Common myeloid progenitor, CD34-positive (primary cell): ENCODE measurements at places on chromosomes 6 and 20.

- H3K27ac ChIP-seq, result no peak within 1 kb of the TSS
- peaks cover 29% of the 10 kb centered on the region for H3K36me3 ChIP-seq
- peaks cover 7% of the 10 kb centered on the region for H3K4me1 ChIP-seq
- peak; percentile 23 for DNase-seq
- peaks cover 16% of the 10 kb centered on the region for H3K27me3 ChIP-seq
- H3K4me3 ChIP-seq, result peak within 1 kb of the TSS; percentile 55
Measured at GRCh38 chr6:42960243-42961019, at the start of gene GNMT. GNMT (plus strand) TSS chr6:42960754; CDS start chr6:42960768, 14 bp downstream.

GRCh38 chr6:157240960-157241311 lies 82.4 kb downstream of the TMEM242 start:
- peaks cover 16% of the 10 kb centered on the region for H3K27me3 ChIP-seq
- no peak overlapping the region for H3K27ac ChIP-seq
- no peaks in the 10 kb centered on the region for H3K36me3 ChIP-seq
- no peaks in the 10 kb centered on the region for H3K4me1 ChIP-seq
- DNase-seq, result no peak

GRCh38 chr6:164336455-164336854 lies 921.9 kb downstream of the QKI start:
- H3K4me1 ChIP-seq, result no peaks in the 10 kb centered on the region
- no peaks in the 10 kb centered on the region for H3K36me3 ChIP-seq
- no peak overlapping the region for H3K4me3 ChIP-seq
- H3K27me3 ChIP-seq, result no peaks in the 10 kb centered on the region

DNA sequence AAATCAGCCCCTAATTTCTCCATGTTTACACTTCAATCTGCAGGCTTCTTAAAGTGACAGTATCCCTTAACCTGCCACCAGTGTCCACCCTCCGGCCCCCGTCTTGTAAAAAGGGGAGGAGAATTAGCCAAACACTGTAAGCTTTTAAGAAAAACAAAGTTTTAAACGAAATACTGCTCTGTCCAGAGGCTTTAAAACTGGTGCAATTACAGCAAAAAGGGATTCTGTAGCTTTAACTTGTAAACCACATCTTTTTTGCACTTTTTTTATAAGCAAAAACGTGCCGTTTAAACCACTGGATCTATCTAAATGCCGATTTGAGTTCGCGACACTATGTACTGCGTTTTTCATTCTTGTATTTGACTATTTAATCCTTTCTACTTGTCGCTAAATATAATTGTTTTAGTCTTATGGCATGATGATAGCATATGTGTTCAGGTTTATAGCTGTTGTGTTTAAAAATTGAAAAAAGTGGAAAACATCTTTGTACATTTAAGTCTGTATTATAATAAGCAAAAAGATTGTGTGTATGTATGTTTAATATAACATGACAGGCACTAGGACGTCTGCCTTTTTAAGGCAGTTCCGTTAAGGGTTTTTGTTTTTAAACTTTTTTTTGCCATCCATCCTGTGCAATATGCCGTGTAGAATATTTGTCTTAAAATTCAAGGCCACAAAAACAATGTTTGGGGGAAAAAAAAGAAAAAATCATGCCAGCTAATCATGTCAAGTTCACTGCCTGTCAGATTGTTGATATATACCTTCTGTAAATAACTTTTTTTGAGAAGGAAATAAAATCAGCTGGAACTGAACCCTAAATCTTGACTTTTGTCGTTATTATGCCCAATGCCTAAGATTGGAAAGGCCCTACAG lies 4.5 kb downstream of the SOX4 start:
- no peaks in the 10 kb centered on the region for H3K36me3 ChIP-seq
- DNase-seq, result peak; percentile 27
- H3K27ac ChIP-seq, result peak overlapping the region; percentile 85
- H3K4me1 ChIP-seq, result peaks cover 27% of the 10 kb centered on the region

DNA sequence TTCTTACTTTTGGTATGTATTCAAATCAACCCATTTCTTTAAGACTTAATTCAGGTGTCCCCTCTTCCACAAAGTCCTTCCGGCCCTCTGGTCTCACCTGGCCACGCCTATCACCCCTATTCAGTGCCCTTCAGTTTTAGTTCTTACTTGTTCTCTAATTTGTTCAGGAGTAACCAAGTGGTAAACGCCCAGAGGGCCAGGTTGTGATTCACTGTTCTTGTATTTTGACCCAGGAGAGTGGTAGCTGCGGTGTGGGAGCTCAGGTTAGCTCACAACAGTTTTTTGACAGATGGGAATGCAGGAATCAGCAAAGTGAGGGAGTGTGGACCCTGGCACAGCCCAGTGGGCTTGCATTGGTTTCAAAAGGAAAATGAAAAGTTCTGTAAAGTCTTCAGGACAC lies 81.7 kb upstream of the RIPOR2 start:
- H3K4me1 ChIP-seq, result peaks cover 19% of the 10 kb centered on the region
- no peaks in the 10 kb centered on the region for H3K27me3 ChIP-seq
- peaks cover 6% of the 10 kb centered on the region for H3K36me3 ChIP-seq
- no peak overlapping the region for H3K4me3 ChIP-seq
- DNase-seq, result no peak

- H3K4me3 ChIP-seq, result no peak overlapping the region
- H3K4me1 ChIP-seq, result no peaks in the 10 kb centered on the region
- H3K36me3 ChIP-seq, result peaks cover 3% of the 10 kb centered on the region
- no peak for DNase-seq
- no peaks in the 10 kb centered on the region for H3K27me3 ChIP-seq
Measured at GRCh38 chr6:151442371-151442770, 9.6 kb downstream of the RMND1 start.

DNA sequence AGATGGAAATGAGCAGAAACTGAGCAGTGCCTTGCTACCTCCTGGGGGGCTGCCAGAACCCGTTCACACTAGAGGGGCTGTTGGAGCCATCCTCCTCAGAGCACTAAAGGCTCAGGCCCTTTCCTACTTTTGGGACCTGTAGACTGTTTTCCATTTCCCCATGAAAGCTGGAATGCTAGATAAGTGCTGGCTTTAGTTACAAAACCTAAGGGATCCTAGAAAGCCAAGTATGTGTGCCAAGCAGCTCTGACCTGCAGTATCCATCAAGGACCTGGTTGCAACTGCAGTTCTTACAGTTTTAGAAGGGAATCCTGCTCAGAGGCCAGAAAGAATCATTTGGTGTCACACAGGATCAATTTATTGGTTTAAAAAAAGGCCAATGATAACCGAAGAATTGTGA lies 176.7 kb upstream of the COL21A1 start:
- DNase-seq, result no peak
- no peak overlapping the region for H3K27ac ChIP-seq

GRCh38 chr20:7375905-7376304 lies 564.4 kb downstream of the HAO1 start:
- DNase-seq, result peak; percentile 66
- H3K27me3 ChIP-seq, result peaks cover 2% of the 10 kb centered on the region
- H3K4me3 ChIP-seq, result no peak overlapping the region
- no peak overlapping the region for H3K27ac ChIP-seq
- H3K36me3 ChIP-seq, result no peaks in the 10 kb centered on the region
- H3K4me1 ChIP-seq, result no peaks in the 10 kb centered on the region

- H3K27ac ChIP-seq, result no peak overlapping the region
- H3K36me3 ChIP-seq, result no peaks in the 10 kb centered on the region
- no peak overlapping the region for H3K4me3 ChIP-seq
- H3K27me3 ChIP-seq, result no peaks in the 10 kb centered on the region
- no peak for DNase-seq
Measured at GRCh38 chr6:67141005-67141404, 1434.0 kb upstream of the EYS start.

- H3K27ac ChIP-seq, result no peak overlapping the region
- no peaks in the 10 kb centered on the region for H3K36me3 ChIP-seq
Measured at GRCh38 chr20:38164624-38165088, 414 bp downstream of the TGM2 start.

GRCh38 chr6:99036672-99037071 lies 88.9 kb upstream of the FBXL4 start:
- no peaks in the 10 kb centered on the region for H3K27me3 ChIP-seq
- no peak overlapping the region for H3K27ac ChIP-seq

GRCh38 chr6:37104824-37105147 lies 65.2 kb upstream of the PIM1 start:
- no peaks in the 10 kb centered on the region for H3K27me3 ChIP-seq
- H3K4me1 ChIP-seq, result peaks cover 24% of the 10 kb centered on the region
- H3K4me3 ChIP-seq, result no peak overlapping the region
- no peaks in the 10 kb centered on the region for H3K36me3 ChIP-seq
- no peak for DNase-seq

- no peaks in the 10 kb centered on the region for H3K4me1 ChIP-seq
- peaks cover 2% of the 10 kb centered on the region for H3K36me3 ChIP-seq
Measured at GRCh38 chr6:111706841-111707391, 101.2 kb upstream of the TRAF3IP2 start.

- H3K27ac ChIP-seq, result no peak overlapping the region
- H3K36me3 ChIP-seq, result no peaks in the 10 kb centered on the region
- DNase-seq, result peak; percentile 41
- H3K4me1 ChIP-seq, result peaks cover 5% of the 10 kb centered on the region
Measured at GRCh38 chr6:36618366-36619355, 24.5 kb downstream of the SRSF3 start.

DNA sequence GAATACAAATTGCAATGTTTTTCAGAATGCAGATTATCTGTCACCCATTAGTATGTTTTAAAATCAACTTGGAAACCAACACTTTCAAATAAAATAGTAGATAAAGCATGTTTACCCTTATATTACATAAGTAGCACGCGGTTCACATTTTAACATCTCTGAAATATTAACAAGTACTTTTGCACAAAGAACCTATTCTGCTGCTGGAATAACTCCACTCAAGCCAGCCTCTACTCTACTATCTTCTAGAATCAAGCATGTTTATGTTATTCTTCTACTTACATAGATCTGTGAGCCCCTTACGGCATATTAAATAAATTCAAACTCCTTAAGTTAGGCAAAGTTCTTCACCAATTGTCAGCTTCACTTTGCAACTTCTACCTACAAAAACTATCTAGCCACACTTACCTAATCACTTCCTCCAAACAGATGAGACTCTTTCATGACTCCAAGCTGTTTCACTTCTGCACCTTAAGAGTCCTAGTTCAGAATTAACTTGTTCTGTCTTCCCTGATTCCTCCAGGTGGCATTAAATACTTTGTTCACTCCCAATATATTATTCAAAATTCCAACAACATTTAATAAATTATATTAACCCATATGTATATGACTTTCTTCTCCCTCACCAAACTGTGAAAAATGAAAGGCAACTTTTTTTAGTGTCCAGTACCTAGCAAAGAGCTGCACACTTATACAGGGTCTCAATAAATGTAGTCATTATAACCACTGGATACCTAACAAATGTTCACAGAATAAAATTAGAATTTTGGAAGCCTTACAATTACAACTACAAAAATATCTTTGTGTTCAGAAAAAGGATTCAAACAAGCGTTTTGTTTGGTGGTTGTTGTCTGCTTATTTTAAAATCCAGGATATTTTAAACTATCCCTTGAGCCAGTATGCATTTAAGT lies 12.1 kb downstream of the CEP85L start:
- no peak overlapping the region for H3K27ac ChIP-seq
- no peak overlapping the region for H3K4me3 ChIP-seq
- H3K27me3 ChIP-seq, result no peaks in the 10 kb centered on the region
- H3K4me1 ChIP-seq, result peaks cover 5% of the 10 kb centered on the region
- H3K36me3 ChIP-seq, result no peaks in the 10 kb centered on the region

- no peak overlapping the region for H3K4me3 ChIP-seq
- H3K27me3 ChIP-seq, result no peaks in the 10 kb centered on the region
Measured at GRCh38 chr6:8219352-8219943, 117.1 kb upstream of the EEF1E1 start.

GRCh38 chr6:167683028-167683862 lies 143.5 kb upstream of the AFDN start:
- no peaks in the 10 kb centered on the region for H3K36me3 ChIP-seq
- H3K27ac ChIP-seq, result no peak overlapping the region
- H3K4me1 ChIP-seq, result peaks cover 7% of the 10 kb centered on the region
- H3K27me3 ChIP-seq, result peaks cover 35% of the 10 kb centered on the region

DNA sequence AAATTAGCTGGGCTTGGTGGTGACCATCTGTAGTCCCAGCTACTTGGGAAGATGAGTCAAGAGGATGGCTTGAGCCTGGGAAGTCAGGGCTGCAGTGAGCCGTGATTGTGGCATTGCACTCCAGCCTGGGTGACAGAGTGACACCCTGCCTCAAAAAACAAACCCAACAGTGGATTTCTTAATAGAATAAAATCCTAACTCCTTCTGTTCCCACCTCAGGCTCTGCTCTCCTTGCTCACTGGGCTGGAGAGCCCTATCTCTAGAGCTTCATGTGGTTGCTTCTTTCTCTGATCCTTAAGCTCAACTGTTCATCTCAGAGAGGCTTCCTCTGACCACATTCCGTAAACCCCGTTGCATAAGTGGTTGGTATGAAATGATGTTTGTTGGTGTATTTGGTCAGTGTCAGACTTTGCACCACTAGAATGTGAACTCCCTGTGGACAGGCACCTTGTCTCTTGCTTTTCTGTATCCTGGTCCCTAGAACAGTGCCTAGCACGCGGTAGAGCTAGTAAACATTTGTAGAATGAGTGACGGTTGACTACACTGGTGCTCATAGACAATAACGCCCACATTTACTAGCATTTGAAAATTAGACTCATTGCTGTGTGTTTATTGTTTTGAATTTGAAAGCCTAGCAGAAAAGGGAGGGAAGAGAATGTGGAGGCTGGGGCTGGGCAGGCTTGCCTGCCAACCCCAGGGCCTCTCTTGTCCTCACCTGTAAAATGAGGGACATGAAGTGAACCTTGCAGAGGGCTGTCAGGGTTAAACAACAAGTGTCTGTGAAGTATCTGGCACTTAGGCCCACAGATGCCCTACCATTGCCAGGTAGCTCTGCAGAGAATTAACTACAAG lies 4.2 kb downstream of the MAPRE1 start:
- no peaks in the 10 kb centered on the region for H3K27me3 ChIP-seq
- H3K4me1 ChIP-seq, result peaks cover 22% of the 10 kb centered on the region
- no peak overlapping the region for H3K4me3 ChIP-seq
- H3K36me3 ChIP-seq, result peaks cover 27% of the 10 kb centered on the region

DNA sequence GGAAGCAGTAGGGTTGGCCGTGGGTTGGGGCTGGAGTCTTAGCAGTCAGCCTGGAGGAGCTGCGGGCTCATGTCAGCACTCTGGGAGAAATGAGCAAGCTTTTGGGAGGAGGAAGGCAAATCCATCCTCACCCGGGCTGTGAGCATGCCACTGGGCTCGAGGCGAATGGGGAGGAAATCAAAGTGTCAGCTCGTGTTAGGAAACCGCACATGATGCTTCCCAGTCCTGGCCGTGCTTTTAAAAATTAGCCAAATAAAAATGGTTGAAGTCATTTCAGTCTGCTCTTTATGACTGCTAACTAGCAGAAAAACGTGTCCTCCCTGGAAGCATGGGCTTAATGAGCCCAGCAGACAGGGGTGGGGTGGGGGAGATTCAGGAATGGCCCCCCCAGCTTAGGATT lies 98.1 kb downstream of the NFATC2 start:
- no peak overlapping the region for H3K4me3 ChIP-seq
- no peak for DNase-seq
- H3K4me1 ChIP-seq, result no peaks in the 10 kb centered on the region
- no peak overlapping the region for H3K27ac ChIP-seq

GRCh38 chr6:105695461-105695860 lies 292.6 kb upstream of the PREP start:
- H3K4me3 ChIP-seq, result no peak overlapping the region
- no peaks in the 10 kb centered on the region for H3K4me1 ChIP-seq

DNA sequence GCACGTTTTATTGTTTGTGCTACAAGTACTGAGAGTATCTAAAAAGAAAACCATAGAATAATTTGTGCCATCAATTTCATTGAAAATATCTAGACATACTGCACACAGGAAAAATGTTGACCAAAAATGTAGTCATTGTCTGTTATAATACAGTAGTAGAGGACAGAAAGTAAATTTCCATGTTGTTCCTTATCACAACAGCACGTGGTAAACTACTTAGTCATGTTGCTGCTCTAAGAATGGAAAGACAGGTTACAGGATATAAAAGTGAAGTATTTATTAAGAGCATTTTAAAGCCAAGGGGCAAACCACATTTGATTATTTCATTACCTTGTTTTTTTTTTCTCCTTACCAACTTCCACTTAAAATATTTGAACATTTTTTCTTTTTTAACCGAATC lies 89.0 kb upstream of the CEP85L start:
- DNase-seq, result peak; percentile 76
- no peaks in the 10 kb centered on the region for H3K36me3 ChIP-seq
- no peak overlapping the region for H3K27ac ChIP-seq
- no peaks in the 10 kb centered on the region for H3K4me1 ChIP-seq
- no peaks in the 10 kb centered on the region for H3K27me3 ChIP-seq
